ENCODE measurements at places on chromosomes 16 and 17.

DNA sequence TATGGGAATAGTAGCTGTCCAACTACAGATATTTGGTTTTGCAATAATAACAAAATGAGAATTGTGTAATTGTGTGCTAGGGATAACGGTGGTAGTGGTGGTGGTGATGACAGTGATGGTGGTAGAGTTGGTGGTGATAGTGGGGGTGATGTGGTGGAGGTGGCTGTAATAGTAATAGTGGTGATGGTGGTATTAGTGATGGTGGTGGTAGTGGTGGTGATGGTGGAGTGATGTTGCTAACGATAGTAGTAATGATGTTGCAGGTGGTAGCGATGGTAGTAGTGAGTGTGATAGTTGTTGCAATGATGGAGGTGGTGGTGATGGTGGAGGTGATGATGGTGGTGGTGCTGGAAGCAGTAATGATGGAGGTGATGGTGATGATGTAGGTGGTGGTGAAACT is 94.4 kb downstream of the HS3ST3B1 start:
- DNase-seq, result no peak

DNA sequence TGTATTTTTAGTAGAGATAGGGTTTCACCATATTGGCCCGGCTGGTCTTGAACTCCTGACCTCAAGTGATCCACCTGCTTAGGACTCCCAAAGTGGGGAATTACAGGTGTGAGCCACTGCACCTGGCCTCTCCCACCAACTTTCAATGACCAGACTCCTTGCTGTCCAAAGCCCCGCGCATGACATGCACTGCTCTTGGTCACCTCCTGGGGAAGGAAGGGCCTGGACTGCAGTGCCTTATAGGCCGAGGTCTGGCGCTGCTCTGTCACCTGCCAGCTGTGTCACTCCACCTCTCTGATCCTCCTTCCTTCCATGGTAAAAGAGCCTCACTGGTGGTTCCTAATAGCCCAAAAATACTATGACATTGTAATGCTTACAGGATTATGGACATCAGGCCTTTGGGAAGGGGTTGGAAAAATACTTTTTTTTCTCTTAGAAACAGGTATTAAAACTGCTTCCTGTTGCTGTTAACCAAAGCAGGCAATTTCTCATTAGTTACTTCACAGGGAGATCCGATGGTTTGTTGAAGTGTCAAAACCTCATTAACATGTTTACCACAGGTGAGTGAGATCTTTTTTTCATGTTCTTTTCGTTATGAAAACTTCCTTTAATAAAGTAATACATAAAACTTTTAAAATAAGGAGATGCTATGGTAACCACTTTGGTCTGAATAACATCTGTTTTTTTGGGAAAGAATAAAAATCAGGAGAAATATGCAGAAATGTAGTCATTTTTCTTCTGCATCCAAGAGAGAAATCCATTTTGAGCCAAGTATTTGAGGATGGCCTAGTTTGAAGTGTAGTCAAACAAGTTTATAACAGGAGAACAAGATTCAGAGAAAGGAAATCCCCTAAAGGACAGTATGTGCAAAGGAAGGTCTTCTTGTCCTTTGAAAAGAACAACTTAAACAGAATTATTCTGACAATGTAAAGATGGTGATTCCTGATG is 35.5 kb downstream of the GRB7 start:
- no peak for DNase-seq

- DNase-seq, result no peak
Observed at GRCh38 chr17:36942631-36943125, 5.4 kb downstream of the LHX1 start.

DNA sequence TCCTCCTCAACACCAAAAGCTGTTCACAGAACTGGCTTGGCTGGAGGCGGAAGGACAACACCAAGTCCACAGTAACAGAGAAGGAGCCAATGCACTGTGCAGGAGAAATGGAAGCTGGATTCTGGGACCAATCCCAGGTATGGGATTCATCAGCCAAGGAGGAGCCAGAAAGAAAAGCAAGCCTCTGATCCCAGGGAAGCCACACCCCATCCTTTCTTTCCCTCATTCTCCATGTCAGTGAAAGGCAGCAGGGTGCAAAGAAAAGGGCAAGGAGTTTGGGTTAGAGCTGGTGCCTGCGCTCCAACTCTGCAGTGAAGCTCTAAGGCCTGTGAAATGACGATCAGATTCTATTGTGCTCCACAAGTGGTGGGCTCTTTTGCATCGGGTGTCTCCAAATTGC is 11.0 kb downstream of the DCAKD start:
- no peak for DNase-seq

GRCh38 chr17:8122422-8122923 is 1.4 kb downstream of the HES7 start:
- DNase-seq, result peak; percentile 45

- DNase-seq, result peak; percentile 6
Observed at GRCh38 chr17:8696426-8696825, 48.2 kb downstream of the CCDC42 start.

- peak; percentile 27 for DNase-seq
Observed at GRCh38 chr16:54867302-54867832, 63.3 kb upstream of the IRX5 start.

DNA sequence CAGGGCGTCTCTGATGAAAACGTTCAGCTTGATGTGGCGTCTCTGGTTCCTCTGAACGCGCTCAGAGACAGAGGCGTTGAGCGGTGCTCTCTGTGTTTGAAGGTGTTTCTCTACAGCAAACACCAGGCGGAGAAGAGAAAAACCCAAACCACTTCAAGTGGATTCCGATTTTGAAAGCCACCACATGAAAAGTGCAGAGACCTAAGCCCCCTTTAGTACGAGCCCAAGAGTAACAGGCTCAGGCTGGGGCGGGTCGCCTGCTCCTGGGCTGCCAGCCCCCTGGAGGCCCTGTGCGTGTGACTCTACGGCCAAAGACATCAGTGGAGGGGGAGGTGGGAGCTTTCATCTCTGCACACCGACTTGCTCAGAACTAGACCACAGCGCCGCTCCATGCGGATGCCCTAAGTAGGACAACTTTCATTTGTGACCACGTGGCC is 328.4 kb downstream of the MAF start:
- DNase-seq, result peak; percentile 85

- peak; percentile 68 for DNase-seq
Observed at GRCh38 chr16:87550495-87550961, 51.8 kb upstream of the JPH3 start.

- no peak for DNase-seq
Observed at GRCh38 chr16:85546585-85547447, 66.3 kb upstream of the GSE1 start.

- no peak for DNase-seq
Observed at GRCh38 chr16:87310610-87311009, 6.6 kb downstream of the C16orf95 start.

GRCh38 chr16:26708428-26708827 is 358.3 kb upstream of the C16orf82 start:
- no peak for DNase-seq

DNA sequence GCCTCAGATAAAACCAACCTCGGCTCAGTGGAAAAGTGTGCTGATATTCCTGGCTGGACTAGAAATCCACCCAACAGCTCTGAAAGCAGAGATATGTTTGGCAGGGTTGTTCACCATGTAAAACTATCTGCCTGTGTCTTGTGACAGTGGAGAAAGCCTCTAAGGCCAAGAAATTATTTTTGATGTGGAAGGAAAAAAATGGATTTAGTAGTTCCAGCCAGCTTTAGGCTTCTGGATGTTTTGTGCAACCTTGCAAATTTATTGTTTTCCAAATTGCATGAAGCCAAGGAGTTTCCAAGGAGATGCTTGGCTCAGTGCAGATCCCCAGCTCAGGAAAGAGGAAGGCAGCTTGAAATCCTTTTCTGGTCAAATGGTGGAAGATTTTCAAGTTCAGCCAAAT is 31.6 kb downstream of the TEKT5 start:
- DNase-seq, result no peak

DNA sequence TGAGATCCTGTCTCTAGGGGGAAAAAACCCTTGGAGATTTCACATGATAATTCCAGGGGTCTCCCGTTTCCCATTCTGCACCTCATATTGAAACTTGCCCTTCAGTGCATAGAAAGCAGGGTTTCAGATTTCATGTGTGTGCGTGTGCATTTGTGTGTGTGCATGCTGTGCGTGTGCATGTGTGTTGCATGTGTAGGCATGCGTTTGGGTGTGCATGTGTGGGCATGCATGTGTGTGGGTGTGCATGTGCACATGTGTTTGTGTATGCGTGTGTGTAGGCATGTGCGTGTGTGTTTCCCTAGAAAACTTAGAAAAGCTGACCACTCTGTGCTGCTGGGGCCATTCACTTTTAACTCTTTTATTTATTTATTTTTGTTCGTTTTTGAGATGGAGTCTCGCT is 40.0 kb downstream of the IL21R start:
- DNase-seq, result no peak

GRCh38 chr16:71514476-71514875 is 11.8 kb upstream of the CHST4 start:
- DNase-seq, result no peak

- DNase-seq, result no peak
Observed at GRCh38 chr17:30064738-30065137, 51.9 kb upstream of the NSRP1 start.

GRCh38 chr17:8711291-8711690 is 33.3 kb downstream of the CCDC42 start:
- DNase-seq, result no peak

DNA sequence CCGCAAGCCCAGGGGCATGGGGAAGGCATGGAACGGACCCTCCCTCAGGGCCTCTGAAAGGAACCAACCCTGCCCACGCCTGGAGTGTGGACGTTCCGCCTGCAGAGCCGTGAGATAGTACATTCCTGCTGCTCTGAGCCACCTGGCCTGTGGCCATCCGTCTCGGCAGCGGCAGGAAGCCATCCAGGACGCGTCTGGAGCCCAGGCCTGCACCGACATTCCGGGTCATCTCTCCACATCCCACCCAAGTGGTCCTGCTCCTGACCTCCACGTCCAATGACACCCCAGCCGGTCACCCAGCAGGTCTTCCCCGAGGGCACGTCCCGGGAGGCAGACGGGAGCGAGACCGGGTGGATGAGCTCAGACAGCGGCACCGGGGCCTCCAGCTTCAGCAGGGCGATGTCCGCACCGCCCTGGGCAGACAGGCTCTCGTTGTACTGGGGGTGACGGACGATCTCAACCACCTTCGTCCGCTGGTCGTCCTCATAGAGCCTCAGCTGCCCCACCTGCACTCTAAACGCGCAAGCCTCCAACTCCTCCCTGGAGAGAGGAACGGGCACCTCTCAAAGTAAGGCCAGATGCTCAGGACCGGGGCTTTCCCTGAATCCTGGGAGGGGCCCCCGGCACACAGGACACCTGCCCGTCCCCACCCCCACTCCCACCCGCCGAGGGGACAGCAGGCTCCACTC is 21.3 kb upstream of the UBE2I start:
- DNase-seq, result no peak

- no peak for DNase-seq
Observed at GRCh38 chr16:65111306-65111705, 10.6 kb downstream of the CDH11 start.

GRCh38 chr16:84131117-84131516 is 13.9 kb downstream of the HSDL1 start:
- DNase-seq, result no peak

DNA sequence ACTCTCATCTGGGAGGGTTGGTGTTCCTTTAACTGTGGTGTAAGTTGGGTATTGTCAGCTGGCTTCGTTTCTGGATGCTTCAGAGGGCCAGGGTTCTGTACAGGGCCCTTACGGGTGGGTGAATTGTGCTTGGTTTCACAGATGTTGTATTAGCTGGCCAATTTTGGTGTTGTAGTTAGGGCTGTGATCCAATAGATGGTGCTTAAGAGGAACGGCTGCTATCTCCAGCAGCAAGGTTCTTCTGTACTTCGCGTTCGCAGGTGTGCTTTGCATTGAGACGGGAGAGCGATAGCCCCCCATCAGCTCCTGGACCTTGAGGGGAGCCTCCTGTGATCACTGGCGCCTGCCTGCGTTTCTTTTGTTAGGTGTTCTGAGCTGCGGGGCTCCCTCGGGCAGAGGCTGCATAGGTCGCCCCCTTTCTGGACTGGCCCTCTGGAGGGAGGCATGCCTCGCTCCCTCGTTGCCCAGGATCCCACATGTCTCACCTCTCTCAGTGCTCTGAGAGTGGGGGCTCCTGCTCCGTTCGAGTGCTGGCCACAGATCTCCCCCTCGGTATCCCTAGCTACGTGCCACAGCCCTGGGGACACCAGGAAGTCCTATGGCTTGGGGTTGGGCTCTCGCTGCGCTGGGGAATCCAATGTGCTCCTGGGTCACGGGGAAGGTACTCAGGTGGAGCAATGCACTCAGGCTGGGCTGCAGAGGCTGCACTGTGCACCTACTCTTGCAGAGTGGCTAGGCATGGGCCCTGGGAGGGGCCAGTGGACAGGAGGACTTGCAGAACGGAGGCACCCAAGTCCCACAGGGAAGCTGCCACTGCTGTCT is 837 bp upstream of the PRDM7 start:
- DNase-seq, result peak; percentile 45
